ENCODE measurements at places on chromosomes 4 and X.

- no peak for DNase-seq
Measured at GRCh38 chr4:188839704-188840103, 700.5 kb downstream of the TRIML1 start.

DNA sequence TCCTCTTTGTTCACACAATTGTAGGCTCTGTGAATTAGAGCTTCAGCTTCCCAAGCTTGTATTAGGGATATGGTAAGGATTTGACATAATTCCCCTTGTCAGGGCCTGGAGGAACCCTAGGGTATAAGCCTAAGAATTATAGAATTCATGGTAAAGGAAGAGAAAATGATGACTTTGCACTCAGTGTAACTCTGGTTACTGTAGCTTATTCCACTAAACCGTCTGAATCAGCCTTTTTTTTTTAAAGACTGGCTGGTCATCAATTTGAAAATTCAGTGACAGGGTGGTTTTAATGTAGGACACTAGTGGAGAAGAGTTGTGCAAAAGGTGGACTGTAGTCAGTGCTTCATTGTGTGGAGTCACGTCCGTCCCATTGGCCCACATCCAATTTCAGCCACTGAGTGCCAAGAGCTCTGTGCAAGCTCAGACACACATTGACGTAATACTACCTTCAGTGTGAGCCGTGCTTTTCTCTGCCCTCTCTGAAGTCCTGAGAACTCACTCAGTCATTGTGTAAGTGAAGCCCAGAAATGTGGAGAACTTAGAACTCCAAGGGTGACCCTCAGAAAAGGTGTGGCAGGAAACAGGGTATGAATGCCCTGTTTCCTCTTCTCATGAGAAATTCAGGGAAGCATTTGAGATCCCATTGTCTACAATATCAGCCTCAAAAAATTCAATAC, 449.8 kb downstream of the C4orf33 start:
- no peak for DNase-seq

DNA sequence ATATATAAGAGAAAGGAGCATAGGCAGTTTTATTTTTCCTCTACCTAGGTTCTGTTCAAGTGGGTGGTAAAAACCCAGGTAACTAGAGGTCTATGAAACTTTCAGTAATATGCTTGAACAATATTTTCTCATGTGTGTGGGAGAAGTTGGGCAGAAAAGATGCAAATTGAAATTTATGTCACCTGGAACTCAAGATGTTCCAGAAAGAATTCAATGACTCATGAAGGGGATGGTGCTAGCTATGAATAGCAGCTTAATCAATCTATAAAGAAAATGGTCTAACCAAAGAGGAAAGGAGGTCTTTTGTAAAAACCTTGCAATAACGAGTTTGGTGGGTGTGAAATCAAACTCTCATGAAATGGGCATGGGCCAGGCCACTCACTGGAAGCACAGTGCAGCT, 263.8 kb downstream of the INPP4B start:
- DNase-seq, result no peak

- no peak for DNase-seq
Measured at GRCh38 chr4:129821073-129821472, 725.1 kb downstream of the C4orf33 start.

- no peak for DNase-seq
Measured at GRCh38 chr4:10196191-10196590, 79.6 kb upstream of the WDR1 start.

GRCh38 chr4:48420144-48420543, 63.0 kb upstream of the SLC10A4 start:
- DNase-seq, result no peak

- DNase-seq, result no peak
Measured at GRCh38 chr4:76654791-76655190, 219.8 kb downstream of the SHROOM3 start.

GRCh38 chrX:10166731-10167151, 10.0 kb downstream of the CLCN4 start:
- no peak for DNase-seq

All from iPS DF 6.9 (cell line).